ENCODE measurements at places on chromosomes 2 and 18. TPM values are rescaled to one million over a fixed set of nuclear protein-coding genes. Genes with fewer than 3 reads are reported as not detected.

The PID1 gene
- total RNA-seq: 17.2 TPM

The SNORC gene
- 1.9 TPM for total RNA-seq

The GAL3ST2 gene
- total RNA-seq: not detected

The SPR gene
- total RNA-seq: 40.3 TPM

The RAMP1 gene
- total RNA-seq: 122 TPM

The C18orf54 gene
- 1.5 TPM for total RNA-seq

The DNAJC27 gene
- total RNA-seq: 8.9 TPM

GRCh38 chr2:58957188-58957840 lies 716.2 kb upstream of the FANCL start:
- DNase-seq: no peak

DNA sequence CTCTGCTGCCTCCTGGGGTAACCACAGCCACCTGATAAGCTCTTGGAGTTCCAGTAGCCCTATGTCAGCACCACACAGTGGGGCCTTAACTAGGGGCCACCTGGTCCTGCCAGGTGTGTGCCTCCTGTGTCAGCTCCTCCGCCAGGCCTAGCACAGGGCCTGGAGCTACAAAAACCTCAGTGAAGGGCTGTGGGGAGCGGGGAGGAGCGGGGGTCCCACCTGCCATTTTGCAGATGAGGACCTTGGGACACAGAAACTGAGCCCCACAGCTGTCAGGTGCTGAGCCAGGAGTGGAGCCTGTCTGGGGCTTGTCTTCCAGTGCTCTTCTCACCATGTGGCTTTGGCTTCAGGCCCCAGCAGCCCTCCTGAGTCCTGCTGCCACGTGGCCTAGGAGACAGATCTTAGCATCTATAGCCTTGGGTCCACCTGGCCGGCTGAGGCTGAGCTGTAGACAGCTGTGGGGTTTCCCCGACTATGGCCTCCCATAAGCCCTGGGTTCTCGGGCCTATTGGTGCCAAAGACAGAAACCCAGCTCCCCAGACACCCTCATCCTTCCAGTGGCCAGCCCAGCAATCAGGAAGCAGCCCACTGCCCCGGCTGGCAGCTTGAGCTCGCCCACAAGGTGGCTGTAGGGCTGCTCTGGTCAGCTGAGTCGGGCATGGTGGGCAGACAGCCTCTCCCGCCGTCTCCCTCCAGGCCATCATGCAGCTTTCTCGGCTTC lies 104.5 kb upstream of the MCFD2 start:
- DNase-seq: peak; percentile 35

DNA sequence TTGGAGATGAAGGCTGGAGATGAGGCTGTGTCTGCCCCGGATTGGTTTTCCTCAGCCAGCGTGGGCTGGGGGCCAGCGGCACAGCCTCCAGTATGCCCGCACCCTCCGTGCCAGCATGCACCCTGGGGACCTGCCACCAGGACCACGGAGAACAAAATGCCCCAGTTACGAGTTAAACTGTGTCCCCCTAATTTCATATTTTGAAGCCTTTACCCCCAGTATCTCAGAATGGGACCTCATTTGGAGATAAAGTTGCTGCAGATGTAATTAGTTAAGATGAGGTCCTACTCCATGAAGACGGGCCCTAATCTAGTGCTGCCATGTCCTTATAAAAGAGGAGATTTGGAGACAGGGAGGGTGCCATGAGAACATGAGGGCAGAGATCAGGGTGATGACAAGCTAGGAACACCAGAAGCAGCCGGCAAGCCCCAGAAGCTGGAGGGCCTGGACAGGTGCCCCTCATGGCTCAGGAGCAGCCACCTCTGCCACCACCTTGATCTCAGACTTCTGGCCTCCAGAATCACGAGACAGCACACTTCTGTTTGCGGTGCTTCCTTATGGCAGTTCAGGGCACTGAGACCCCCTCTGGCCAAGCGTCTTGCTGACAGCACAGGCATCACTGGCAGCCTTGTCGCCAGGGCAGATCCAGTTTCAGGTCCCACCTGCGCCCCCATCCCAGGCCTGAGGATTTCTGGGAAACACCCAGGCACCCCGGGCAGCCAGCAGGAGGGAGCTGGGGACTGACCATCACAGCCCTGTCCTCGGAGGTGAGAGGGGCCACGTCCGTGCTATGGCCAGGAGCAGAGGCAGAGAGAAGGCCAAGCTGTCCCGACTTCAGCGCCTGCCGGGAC lies 29.4 kb downstream of the KIF1A start:
- peak; percentile 6 for DNase-seq

DNA sequence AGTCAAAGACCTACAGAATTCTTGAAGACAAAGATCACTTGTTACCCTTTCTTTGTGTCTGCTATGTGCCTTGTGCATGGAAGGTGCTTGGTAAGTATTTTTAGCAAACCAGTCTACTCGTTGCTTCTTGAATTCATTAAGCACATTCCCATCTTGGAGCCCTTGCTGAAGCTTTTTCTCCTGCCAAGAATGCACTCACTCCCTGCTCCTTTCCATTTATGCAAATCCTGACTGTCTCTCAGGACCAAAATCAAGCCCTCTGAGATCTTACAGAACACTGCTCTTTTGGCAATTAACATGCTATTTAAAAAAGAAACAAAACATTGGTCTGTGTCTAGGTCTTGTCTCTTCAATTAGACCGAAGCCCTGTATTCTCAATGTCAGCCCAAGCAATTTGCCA lies 75.8 kb downstream of the CLHC1 start:
- no peak for DNase-seq

DNA sequence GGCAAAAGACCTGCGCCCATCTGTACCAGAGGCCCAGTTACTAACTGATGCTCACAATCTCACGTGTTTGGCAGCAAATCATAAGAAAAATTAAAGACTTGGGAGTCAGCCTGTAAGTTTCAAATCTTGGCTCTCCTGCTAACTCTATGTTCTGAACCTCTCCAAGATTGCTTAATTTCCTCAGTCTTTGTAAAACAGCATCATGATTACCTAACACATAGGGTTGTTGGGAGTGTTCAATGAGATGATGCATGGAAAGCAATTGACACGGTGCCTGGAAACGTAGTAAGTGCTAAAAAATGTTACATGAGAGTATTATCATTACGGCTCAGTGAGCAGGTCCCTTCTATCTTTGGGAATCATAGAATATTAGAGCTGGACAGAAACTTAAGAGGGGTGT lies 497.6 kb upstream of the TCF4 start:
- peak; percentile 29 for DNase-seq

- DNase-seq: peak; percentile 47
These were observed 773 bp downstream of the CMPK2 start for GRCh38 chr2:6864923-6865345.

- DNase-seq: no peak
These were observed 357.0 kb upstream of the ID2 start for GRCh38 chr2:8324901-8325300.

DNA sequence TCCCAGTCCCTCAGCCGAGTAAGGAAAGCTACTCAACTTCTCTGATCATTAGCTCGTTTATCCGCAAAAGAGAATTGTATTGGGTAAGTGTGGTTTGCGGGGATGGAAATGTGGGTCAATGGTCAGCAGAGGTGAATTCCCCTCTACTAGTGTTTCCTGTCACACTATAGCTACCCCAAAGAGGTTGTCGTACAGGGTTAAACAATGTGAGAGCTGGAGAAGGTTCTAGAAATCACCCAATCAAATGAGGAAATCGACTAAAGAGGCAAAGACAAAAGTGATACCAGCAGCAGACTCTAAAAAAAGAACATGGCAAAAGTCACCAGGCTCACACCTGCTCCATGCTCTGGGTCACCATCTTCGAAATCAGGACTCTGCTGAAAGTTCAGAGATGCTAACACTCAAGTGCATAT lies 144.7 kb upstream of the ITGA4 start:
- no peak for DNase-seq

All from right cardiac atrium (tissue), 5 donors.